ENCODE measurements at places on chromosomes 3 and 15.

DNA sequence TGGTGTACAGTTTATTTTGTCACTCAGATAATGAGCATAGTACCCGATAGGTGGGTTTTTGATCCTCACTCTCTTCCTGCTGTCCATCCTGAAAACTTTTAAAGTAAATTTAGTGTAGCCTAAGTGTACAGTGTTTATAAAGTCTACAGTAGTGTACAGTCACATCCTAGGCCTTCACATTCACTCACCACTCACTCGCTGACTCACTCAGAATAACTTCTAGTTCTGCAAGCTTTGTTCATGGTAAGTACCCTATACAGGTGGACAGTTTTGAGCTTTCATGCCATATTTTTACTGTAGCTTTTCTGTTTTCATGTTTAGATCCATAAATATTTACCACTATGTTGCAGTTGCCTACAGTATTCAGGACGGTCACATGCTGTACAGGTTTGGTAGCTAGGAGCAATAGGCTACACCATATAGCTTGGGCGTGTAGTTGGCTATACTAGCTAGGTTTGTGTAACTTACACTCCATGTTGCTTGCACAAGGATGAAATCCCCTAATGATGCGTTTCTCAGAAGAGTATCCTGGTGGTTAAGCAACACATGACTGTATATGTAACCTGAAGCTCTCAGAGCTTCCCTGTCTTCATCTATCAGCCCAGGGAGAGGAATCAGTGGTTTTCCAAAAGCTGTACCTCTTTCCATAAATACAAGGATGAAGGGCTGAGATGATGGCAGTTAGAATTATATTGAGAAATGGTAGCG, 87.6 kb upstream of the SLC25A26 start:
- peak; percentile 16 for DNase-seq

GRCh38 chr3:55624238-55624637, 137.1 kb upstream of the WNT5A start:
- no peak for DNase-seq

DNA sequence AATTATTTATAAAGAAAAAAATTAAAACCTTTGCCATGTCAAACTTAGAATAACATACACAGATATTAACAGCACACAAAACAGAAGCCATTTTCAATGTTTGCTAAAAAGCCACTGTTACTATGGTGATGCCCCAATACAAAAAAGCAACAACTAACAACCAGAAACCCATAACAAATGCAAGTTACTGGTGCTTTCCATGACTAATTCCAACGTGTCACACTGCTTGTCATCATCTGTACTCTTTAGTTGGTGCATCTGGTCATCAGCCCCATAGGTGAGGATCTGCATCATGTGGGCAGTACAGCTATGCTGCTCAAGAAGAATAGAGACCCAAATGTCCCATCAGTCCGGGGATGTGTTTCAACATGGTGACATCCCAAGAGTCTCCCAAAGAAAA, 52.8 kb downstream of the ATP8B4 start:
- DNase-seq, result no peak

- DNase-seq, result no peak
Measured at GRCh38 chr15:63469190-63469589, 35.2 kb upstream of the USP3 start.

GRCh38 chr15:58715266-58715917, 34.1 kb downstream of the ADAM10 start:
- no peak for DNase-seq

DNA sequence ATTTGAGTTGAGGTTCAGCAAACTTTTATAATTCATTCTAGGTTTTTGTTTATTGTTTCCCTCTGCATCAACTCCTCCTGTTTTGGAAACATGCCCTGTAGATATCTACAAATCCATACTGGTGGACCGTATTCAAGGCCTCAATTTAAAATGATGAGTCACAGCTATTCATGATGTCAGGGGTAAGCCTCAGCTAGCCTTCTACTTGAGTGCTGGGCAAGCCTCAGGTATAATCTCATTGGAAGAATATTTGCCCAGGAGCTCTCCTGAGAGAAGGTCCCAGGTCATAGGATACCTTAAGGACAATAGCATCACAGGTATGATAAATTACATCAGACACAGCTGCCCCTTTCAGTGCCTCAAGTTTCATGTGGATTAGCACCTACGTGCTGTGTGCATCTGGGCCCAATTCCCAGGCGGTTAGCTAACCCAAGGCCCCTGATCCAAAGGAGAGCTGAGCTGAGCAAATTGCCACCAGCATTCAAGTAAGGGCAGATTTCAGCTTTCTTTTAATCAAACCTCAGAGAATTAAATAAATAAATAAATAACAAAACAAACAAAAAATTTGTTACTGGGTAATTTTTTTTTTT, 87.5 kb downstream of the KCNMB2 start:
- no peak for DNase-seq

DNA sequence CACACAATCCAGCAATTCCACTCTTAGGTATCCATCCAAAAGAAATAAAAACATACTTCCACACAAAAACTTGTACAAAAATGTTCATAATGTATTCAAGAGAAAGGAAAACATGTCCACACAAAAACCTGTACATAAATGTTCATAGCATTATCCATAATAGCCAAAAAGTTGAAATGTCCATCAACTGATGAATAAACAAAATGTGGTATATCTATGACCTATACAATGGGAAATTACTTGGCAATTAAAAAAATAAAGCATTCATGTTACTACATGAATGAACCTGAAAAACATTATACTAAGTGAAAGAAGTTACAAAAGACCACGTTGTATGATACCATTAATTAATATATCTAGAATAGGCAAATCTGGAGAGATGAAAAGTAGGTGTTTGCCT, 17.9 kb downstream of the FRMD5 start:
- DNase-seq, result no peak

DNA sequence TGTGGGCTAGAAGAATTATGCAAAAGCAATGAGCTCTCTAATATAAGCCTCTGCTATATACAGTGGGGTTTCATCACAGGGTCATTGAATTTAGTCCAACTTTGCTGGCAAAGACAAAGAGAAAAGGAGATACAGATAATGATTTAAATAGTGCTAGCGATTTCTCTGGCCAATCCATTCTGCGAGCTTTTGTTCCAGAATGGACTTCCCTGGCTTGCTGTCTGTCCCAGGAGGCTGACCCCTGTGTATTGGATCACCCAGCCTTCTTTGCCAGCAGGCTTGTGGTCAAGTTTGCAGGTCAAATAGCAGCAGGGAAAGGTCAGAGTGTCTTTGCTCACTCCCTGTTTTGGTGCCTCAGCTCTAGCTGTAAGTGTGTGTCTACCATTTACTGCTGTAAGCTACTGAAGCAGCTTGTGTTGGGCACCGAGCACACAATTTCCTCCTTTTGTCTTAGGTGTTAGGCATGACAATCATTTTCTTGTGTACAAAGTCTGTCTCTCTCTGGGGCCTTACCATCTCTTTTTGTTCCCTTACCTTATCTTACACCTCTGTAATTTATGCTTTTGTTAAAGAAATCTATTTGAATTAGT, 55.7 kb downstream of the UNC13C start:
- no peak for DNase-seq

DNA sequence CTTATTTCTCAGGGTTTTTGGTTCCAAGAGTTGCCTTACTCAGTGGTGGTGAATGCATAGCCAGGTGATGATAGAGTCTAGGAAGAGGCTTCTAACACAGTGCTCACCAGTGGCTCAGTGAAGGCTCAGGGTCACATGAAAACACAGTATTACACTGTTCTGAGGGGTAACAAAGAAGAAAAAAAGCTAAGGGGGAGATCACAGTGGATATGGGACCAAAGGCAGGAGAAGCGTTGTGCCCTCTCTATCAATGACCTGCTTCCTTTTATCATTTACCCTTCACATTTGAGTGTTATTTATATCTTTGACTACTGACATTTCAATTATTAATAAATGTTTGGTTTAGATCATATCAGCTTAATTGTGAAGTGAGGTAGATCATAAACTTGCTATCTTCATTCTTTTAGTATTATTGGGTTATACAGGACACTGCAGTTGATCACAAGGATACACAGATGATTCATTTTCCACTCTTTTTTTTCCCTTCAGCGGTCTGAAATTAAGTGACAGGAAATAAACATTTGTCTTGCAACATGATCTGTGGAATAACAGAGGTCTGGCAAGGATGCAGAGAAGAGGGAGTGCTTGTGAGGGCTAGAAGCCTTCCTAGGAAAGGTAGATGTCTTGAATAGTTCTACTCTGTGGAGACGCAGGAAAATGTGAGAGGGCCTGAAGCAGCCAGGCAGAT, 171.7 kb downstream of the C3orf38 start:
- no peak for DNase-seq

GRCh38 chr3:36918050-36918449, 26.8 kb downstream of the TRANK1 start:
- DNase-seq, result no peak

DNA sequence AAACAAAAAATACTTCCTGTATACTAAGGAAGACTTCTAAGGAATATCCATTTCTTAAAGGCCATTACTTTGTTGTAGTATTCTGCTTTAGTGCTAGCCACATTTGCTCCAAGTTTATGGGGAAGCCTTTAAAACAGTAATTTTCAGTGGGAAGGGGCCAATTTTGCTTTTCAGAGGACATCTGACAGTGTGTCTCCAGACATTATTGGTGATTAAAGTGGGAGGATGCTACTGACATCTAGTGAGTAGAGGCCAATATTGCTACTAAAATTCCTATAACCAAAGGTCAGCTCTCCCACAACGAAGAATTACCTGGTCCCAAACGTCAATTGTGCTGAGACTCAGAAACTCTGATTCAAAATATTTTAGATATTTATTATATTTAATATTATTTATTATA, 24.8 kb downstream of the SLC28A2 start:
- peak; percentile 50 for DNase-seq

DNA sequence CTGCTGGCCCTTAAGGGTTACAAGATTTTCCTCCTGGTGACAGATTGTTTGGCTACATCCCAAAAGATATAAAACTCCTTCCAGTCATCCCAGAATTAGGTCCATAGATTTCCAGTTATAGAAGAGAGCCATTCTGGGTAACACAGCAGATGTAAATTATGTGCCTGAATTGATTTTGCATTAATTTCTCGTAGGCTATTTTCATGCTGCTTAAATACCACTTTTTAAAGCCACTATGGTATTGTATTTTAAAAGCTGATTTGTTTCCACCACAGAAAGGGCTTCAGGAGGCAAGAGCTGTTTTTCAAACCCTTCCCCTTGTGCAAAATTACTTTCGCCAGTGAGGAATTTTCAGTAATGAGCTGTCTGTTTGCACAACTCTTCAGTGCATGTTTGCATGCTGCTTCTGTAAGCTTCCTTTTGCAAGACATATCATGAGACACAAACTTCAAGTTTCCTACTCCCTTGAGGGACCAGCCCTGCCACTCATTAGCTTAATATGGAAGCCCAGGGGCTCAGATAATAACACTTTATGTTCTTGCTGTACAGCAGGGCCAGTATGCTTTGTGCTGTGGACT, 105.4 kb upstream of the TNIK start:
- DNase-seq, result peak; percentile 24

GRCh38 chr3:72369681-72370080, 478.6 kb downstream of the SHQ1 start:
- DNase-seq, result no peak

- DNase-seq, result no peak
Measured at GRCh38 chr3:158093526-158093925, 12.7 kb downstream of the SHOX2 start.

GRCh38 chr15:44441095-44441501, 13.7 kb downstream of the CTDSPL2 start:
- no peak for DNase-seq

DNA sequence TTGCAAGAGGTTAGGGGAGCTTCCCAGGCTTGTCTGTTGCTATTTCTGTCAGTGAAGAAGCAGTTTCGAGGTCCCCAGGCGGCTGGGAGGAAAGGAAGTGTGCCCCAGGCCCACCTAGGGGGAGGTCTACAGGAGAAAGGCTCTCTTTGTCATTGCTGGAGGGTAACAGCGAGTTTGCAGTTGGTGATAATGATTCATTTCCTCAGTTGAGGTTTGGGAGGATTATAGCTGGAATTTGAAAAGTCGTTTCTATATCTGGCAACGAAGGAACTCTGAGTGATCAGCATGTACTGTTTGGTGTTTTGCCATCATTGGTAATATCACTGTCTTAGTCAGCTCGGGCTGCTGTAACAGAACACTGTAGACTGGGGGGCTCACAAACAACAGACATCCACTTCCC, 65.5 kb upstream of the UBE3A start:
- DNase-seq, result no peak

DNA sequence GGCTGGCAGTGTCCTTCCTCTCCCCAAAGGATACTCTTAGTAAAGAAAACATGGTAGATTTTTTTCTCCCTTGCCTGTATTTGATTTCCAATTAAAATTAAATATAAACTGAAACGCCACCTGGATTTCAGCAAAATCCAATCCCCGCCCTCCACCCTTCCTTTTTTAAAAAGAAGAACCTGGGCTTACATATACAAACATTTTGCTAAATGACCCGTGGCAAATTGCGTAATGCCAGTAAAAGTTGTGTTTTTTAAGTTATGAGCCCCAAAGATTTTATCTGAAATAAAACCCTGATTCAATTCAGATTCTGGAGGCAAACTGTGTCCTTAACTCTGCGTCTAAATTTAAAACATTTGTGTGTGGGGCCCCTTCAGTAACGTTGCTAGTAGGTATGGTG, 403.0 kb downstream of the FOXP1 start:
- no peak for DNase-seq

DNA sequence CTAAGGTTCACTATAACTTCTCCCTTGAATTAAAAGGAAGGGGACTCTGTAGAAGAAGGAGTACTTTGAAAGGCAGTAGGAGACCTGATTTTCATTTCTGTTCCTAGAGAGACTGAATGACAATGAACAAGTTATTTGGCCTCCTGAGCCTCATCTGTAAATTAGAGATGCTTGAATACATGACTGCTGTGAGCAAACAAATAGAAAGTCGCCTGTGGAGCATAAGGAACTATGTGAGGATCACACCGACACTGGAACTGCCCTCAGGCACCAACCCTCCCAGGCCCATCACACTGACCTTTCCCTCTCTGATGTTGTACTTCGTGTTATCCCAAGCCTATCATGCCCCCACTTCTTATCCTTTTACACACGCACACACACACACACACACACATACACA, 48.6 kb downstream of the IMPG2 start:
- no peak for DNase-seq

DNA sequence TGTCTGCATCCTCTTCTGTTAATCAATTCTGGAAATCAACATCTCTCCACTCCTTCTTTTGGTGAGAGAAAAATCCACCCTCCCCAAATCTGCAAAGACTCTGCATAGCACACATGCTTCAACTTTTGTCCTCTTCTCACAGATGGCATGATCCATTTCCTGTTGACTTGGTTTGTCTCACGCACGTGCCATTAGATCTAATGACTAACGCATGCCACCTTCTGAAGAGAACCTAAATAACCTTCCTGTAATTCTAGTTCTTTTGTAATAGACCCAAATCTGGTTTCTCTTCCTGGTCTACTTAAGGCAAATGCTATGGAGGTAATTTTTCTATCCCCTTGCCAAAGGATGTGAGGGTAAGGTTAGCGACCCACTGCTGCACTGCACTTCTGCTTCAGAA, 51.0 kb upstream of the ATOSA start:
- DNase-seq, result no peak

DNA sequence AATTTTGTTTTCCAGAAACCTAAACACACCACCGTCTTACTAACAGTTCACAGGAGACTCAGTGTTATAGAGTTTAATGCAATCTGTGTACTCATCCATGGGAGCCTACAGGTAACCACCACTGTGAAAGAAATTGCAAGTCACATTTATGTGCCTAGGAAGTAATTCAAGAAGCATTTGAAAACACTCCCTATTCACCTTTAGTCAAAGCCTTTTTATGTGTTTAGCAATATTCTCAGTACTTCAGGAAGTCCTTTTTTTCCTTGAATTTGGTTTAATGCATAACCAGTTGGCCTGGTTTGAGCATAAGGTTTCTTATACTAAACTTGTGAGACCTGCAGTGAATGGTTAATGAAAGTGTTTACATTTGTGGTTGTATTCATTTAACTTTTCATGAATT, 346.1 kb downstream of the CHST2 start:
- DNase-seq, result no peak

All from HepG2 (cell line).